Stimulated activated CD4-positive, alpha-beta T cell treated with anti-CD3 and anti-CD28 coated beads, Interleukin-1b, Interleukin-23, amount 100 ng/mL, for 4 hours (primary cell): ENCODE measurements at places on chromosomes 5 and 9.

- DNase-seq: peak; percentile 17
These were observed 55.4 kb upstream of the RNF130 start for GRCh38 chr5:180126716-180127681.

DNA sequence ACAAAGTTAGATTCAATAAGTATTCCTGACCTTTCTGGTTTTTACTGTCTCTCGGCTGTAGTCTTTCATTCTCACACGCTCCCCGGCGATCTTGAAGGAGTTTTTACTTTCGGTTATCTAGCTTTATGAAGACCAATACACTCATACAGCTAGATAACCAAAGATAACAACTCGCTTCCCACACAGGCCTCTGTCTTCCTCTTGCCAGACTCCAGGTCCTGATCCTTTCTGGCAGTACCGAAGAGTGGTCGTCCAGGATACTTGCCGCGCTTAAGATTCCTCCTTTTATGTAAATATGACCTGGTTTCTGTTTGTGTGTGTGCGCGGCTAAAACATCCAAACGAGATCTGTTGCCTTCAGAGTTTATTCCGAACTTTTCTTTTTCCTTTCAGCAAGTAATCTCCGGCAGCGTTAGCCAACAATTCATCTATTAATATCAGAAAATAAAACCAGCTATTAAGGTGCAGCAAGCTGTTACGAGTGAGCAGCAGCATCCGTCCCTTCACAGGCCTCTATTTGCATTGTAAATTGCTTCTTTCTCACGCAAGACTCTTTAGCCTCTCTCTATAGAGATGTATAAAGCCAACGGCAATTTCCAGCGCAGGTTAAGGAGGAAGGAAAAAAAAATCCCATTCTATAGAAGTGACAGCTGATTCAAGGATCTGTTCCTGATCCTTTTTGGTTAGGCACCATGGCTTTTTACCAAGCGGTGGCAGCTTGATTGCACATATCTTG, 216.1 kb downstream of the MEF2C start:
- no peak for DNase-seq

DNA sequence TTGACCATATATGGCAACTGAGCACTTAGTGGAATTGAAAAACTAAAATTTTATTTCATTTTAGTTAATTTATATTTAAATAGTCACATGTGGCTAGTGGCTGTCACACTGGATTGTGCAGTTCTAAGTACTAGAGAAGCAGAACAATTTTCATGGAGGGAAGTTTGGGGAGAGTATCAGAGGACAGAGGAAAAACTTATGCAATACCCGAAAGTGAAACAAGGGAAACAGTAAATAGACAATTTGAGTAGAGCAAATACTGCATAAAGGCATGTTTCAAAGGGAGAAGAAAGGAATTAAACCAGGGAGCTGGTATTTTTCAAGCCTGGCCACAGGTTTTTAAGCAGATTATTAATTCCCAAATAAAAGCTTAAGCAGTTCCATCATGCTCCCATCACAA, 590.5 kb upstream of the RORB start:
- no peak for DNase-seq

DNA sequence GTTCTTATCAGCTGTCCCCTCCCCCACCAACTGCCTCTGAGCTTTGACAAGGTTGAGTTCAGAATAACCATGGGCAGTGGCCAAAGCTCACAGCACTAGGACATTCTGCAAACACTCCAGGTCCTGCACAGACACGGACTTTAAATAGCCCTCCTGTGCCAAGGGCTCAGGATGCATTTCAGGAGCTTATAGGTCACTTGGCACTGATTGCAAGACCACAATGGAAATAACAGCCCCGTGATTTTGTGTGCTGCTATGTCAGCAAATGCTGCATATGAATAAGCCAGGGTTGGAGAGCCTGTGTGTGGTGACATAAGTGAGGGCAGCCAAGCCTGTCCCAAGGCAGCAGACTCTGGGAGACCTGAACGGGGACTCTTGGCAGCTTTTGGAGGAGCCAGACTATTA, 150.7 kb downstream of the DMRT2 start:
- no peak for DNase-seq

GRCh38 chr9:121822093-121823085, 171.0 kb downstream of the DAB2IP start:
- no peak for DNase-seq
